Thoracic aorta (tissue), 2 donors: ENCODE measurements at places on chromosomes 7 and 10. TPM values are rescaled to one million over a fixed set of nuclear protein-coding genes. Genes with fewer than 3 reads are reported as not detected.

- H3K4me3 ChIP-seq = no peak overlapping the region
- no peaks in the 10 kb centered on the region for H3K36me3 ChIP-seq
- no peak overlapping the region for H3K27ac ChIP-seq
- H3K27me3 ChIP-seq = no peaks in the 10 kb centered on the region
- no peaks in the 10 kb centered on the region for H3K4me1 ChIP-seq
- DNase-seq = no peak
These were observed 10.8 kb upstream of the PVRIG start for GRCh38 chr7:100208911-100209408.

Gene SSC4D
- 3.2 TPM for total RNA-seq

Gene MACROH2A2
- total RNA-seq = 0.68 TPM

DNA sequence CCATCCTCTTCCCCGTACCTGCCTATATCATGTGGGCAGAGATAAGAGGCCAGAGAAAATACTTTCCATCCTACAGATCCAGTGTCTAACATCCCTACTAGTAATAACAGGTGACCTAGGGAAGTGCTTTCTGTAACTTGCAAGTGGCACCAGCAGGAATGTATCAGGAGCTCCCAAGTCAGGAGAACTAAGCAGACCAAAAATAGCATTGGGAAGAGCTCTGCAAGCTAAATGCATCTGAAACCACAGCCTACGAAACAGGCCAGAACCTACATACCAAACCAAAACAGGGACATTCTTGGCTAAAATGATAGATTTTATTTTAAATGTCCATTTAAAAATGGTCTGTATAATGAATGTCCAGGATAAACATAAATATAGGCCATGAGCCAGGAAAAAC lies 680.8 kb downstream of the PHTF2 start:
- peaks cover 8% of the 10 kb centered on the region for H3K4me1 ChIP-seq
- H3K36me3 ChIP-seq = no peaks in the 10 kb centered on the region
- H3K4me3 ChIP-seq = no peak overlapping the region
- H3K27me3 ChIP-seq = no peaks in the 10 kb centered on the region

GRCh38 chr10:30309403-30309802 lies 39.7 kb downstream of the MTPAP start:
- no peak for DNase-seq
- H3K4me3 ChIP-seq = no peak overlapping the region
- H3K36me3 ChIP-seq = peaks cover 11% of the 10 kb centered on the region
- no peaks in the 10 kb centered on the region for H3K4me1 ChIP-seq
- no peak overlapping the region for H3K27ac ChIP-seq
- H3K27me3 ChIP-seq = no peaks in the 10 kb centered on the region

DNA sequence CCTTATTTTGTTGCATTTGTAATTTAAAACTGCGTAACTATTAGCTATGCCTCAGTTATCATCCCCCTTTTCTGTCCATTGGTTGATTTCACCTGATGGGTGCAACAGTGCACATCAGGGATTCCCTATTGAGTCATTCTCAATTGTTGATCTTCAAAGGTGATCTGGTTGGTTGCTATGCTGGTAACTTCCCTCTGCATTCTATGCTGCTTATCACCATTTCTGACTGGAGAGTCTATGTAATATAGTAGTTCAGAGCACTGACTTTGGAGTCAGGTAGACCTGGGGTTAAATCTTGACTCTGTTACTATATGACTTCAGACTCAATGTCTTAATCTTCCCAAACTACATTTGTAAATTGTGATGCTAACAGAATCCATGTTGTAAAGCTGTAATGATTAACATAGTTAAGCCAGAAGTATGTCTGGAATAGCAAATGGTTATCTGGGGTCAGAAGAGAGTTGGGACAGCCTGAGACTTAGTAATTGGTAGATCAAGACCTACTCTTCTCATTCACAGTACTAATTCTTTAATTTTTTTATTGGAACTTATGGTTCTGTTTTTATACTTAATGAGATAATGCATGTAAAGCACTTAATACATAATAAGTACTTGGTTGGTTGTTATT lies 38.1 kb downstream of the EXOC6 start:
- no peak overlapping the region for H3K27ac ChIP-seq
- no peaks in the 10 kb centered on the region for H3K36me3 ChIP-seq
- no peaks in the 10 kb centered on the region for H3K4me1 ChIP-seq

Gene NUTM2E
- not detected for total RNA-seq

Gene APBB1IP
- total RNA-seq = 8.4 TPM

- no peak overlapping the region for H3K4me3 ChIP-seq
- H3K27ac ChIP-seq = no peak overlapping the region
- no peaks in the 10 kb centered on the region for H3K4me1 ChIP-seq
- H3K27me3 ChIP-seq = no peaks in the 10 kb centered on the region
- DNase-seq = no peak
- H3K36me3 ChIP-seq = peaks cover 10% of the 10 kb centered on the region
These were observed 39.8 kb downstream of the EXOC4 start for GRCh38 chr7:133292631-133293030.

DNA sequence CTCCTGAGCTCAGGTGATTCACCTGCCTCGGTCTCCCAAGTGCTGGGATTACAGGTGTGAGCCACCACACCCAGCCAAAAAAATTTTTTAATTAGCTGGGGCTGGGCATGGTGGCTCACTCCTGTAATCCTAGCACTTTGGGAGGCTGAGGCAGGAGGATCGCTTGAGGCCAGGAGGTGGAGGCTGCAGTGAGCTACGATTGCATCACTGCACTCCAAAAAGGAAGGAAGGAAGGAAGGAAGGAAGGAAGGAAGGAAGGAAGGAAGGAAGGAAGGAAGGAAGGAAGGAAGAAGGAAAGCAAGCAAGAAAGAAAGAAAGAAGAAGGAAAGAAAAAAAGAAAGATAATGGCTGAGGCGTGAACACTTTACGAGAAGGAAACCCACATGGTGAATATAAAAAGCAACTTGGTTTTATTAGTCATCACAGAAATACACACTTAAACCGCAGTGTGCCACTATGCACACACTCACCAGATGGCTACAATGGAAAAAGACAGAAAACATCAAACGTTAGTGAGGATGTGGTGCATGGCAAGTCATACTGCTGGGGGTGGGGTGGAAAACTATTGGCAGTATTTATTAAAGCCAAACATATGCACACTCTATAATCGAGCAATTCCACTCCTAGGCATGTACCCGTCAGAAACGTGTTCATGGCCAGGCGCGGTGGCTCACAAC lies 4.4 kb upstream of the CCL26 start:
- H3K4me1 ChIP-seq = no peaks in the 10 kb centered on the region
- no peak overlapping the region for H3K27ac ChIP-seq
- H3K27me3 ChIP-seq = no peaks in the 10 kb centered on the region
- H3K36me3 ChIP-seq = no peaks in the 10 kb centered on the region

Gene SLC39A12
- total RNA-seq = 0.14 TPM

DNA sequence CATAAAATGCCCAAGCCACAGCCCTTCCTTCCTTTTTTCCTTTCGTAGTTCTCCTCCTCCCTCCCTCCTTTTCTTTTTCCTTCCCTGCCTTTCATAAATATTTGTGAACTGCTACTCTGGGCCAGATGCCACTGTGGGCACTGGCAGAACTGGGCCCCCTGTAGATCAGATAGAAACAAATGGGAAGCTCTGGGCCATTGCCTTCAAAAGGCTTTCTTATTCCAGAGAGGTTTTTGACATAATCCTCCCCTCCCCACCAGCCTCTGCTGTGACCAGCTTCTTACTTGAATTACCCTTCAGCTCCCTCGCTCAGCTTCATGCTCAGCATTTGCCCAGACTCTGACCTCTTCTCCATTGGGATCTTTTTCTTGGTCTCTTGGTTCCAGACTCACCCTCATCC lies 886.8 kb downstream of the LRMDA start:
- H3K27ac ChIP-seq = peak overlapping the region; percentile 62
- H3K4me1 ChIP-seq = peaks cover 17% of the 10 kb centered on the region
- H3K36me3 ChIP-seq = no peaks in the 10 kb centered on the region
- peak overlapping the region; percentile 12 for H3K4me3 ChIP-seq
- no peaks in the 10 kb centered on the region for H3K27me3 ChIP-seq

Gene PSPH
- total RNA-seq = 5.8 TPM

DNA sequence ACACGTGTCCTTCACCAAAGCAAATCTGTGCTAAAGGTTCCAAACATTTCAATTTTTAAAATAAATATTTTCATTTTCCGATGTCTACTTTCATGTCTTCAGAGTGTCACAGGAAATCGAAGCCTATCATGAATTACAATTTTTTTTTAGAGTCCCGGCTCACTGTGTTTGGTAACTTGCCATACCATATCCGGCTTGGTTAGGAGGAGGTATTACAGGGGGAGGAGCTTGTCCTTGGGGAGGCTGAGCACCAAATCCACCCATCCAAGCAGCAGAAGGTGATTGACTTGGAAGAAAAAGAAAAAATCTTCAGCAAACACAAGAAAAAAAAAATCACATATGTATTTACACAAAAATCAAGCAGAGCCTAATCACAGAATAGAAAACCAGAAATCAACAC lies 21.3 kb downstream of the TIAL1 start:
- H3K27ac ChIP-seq = no peak overlapping the region
- no peak for DNase-seq
- H3K4me1 ChIP-seq = no peaks in the 10 kb centered on the region
- peaks cover 46% of the 10 kb centered on the region for H3K36me3 ChIP-seq
- no peaks in the 10 kb centered on the region for H3K27me3 ChIP-seq
- H3K4me3 ChIP-seq = no peak overlapping the region

DNA sequence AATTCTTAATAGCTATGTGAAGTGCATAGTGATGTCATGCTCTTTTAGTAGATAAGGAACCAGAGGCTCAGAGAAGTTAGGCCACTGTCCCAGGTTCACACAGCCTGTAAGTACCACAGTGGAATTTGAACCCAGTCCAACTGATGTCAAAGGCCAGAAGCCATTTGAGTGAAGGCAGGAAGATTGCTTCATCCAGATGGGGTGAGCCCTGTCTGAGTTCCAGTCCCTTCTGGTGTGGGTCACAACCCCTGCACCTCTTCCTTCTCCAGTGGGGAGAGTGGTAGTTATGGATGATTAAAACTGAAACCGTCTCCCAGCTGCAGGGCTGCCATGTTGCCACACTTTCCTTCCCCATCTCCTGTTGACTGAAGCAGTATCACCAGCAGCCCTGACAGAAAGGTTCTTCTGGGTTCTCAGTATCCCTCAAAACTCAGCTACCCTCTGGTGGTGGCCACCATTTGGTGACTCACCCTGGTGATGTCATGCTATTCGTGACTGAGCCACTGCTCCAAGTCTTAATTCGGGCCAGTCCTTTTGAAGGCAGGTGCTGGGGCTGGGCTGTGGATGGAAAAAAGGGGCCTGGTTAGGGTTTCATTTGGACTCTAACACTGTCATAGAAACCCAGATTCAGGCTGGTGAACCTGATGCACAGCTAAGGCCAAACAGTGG lies 1.5 kb upstream of the C10orf95 start:
- H3K4me3 ChIP-seq = no peak overlapping the region
- no peaks in the 10 kb centered on the region for H3K27me3 ChIP-seq
- no peaks in the 10 kb centered on the region for H3K36me3 ChIP-seq

GRCh38 chr10:78361031-78361430 lies 327.4 kb downstream of the RPS24 start:
- H3K4me3 ChIP-seq = no peak overlapping the region
- H3K4me1 ChIP-seq = peaks cover 16% of the 10 kb centered on the region
- no peaks in the 10 kb centered on the region for H3K36me3 ChIP-seq
- no peaks in the 10 kb centered on the region for H3K27me3 ChIP-seq
- DNase-seq = no peak

- H3K27me3 ChIP-seq = no peaks in the 10 kb centered on the region
- no peak overlapping the region for H3K27ac ChIP-seq
- no peaks in the 10 kb centered on the region for H3K4me1 ChIP-seq
- no peak overlapping the region for H3K4me3 ChIP-seq
These were observed 81.7 kb upstream of the NRP1 start for GRCh38 chr10:33416209-33416608.

DNA sequence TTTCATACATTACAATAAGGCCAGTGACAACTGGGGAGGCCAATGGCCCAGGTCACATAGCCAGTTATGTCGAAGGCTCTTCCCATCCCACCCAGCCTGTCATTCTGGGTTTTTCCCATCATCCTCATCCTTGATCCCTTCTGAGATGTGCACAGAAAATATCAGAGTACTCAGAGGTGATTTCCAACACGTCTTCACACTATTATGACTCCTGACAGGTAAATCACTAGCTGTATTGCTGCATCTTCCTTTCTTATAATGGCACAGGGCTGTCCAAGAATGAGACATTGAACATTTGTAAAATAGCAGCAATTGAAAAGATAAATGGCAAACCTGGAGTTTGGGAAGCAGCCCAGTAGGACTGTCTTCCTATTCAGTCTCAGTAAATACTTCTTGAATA lies 159.9 kb downstream of the PLXNA4 start:
- no peaks in the 10 kb centered on the region for H3K36me3 ChIP-seq
- no peak overlapping the region for H3K27ac ChIP-seq
- DNase-seq = no peak
- peaks cover 55% of the 10 kb centered on the region for H3K4me1 ChIP-seq
- no peak overlapping the region for H3K4me3 ChIP-seq

GRCh38 chr10:78442836-78443550 lies 409.3 kb downstream of the RPS24 start:
- no peaks in the 10 kb centered on the region for H3K36me3 ChIP-seq
- H3K4me1 ChIP-seq = peaks cover 5% of the 10 kb centered on the region
- DNase-seq = no peak
- H3K27ac ChIP-seq = no peak overlapping the region
- H3K4me3 ChIP-seq = no peak overlapping the region
- H3K27me3 ChIP-seq = no peaks in the 10 kb centered on the region

DNA sequence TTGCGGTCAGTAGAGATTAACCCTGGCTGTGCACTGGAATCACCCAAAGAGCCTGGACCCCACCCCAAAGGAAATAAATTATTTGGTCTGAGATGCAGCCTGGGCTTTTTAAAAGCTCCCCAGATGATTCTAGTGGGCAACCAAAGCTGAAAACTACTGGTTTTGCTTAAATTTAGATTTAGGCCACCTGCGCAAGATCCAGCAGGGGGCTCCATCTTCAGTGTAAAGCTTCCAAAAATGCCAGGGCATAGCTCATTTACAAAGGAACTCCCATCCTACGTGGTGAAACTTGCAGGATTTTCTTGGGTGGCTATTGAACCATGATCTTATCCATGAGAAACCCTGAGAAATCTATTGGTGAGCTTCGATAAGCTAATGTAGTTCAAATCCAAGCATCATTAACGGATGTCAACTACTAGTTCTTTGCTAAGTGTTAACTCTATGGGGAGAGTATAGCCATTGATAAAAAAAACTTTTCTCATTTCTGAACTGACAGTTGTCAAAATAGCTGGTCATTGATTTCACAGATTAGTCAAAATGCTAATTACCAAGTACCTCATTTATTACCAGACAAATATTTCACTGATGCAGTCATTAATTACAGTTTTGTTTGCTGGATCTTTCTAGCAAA lies 315.3 kb downstream of the LHFPL3 start:
- H3K36me3 ChIP-seq = no peaks in the 10 kb centered on the region
- no peak for DNase-seq
- H3K27me3 ChIP-seq = no peaks in the 10 kb centered on the region
- no peaks in the 10 kb centered on the region for H3K4me1 ChIP-seq
- no peak overlapping the region for H3K27ac ChIP-seq

- no peaks in the 10 kb centered on the region for H3K27me3 ChIP-seq
- H3K4me1 ChIP-seq = no peaks in the 10 kb centered on the region
- no peak for DNase-seq
- H3K4me3 ChIP-seq = no peak overlapping the region
- no peaks in the 10 kb centered on the region for H3K36me3 ChIP-seq
- no peak overlapping the region for H3K27ac ChIP-seq
These were observed 342.7 kb downstream of the GRID1 start for GRCh38 chr10:86023931-86024280.
